ENCODE measurements at places on chromosomes 1 and 21. TPM values are rescaled to one million over a fixed set of nuclear protein-coding genes. Genes with fewer than 3 reads are reported as not detected.

DNA sequence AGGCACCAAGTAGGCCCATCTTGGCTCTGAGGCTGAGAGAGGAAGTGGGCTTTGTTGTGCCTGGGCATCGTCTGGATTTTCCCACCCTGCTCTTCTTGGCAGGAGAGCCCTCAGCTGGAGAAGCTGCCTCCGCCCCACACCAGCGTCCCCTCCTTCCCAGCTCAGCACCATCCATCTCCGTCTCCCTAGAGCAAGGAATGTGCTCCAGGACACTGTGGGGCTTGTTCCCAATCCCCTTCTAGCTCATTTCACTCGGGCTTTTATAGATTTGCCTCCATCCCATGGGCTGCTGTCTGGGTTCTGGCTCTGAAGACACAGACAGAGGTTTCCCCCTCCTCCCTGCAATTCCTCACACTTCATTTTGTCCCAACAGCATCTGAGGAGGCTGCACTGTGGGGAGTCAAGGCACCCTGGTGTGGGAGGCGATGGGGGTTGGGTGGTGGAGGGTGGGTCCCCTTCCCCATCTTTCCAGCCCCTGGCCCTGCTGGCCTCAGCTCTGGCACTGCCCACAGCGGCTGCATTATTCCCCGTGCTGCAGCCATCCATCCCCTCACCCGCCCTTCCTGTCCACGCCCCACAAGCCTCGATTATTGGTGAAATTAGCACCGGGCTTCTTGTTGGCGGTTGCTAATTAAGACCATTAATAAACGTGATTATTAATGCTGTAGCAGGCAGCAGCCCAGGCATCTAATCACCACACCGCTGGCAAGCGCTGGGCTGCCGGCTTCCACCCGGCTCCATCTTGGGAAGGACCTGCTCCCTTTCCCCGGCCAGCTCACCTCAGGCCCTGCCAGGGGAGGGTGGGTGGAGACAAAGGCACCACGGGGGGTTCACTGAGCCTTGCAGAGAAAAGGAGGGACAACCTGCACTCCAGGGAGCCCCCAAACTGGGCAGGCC is 21.7 kb downstream of the RHBG start:
- DNase-seq, result no peak

GRCh38 chr21:33332143-33332542 is 7.4 kb downstream of the IFNAR1 start:
- no peak for DNase-seq

DNA sequence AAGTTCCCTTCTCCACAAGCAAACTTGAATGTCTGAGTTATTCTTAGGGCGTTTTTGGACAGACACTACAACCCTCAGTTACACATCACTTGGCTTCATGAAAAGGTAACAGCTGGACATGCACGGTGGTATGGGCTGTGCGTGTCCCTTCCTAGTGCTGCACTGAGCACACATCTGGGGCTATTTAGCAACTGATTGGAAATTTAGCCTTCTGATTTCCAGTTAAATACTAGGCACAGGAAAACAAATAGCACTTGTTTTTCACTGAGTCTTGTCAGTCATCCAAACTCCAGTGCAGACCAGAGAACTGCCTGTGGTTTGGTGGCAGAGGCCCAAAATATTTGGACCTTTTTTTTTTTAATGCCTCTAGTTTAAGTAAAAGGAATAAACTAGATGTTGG is 134.7 kb downstream of the TGFBR3 start:
- no peak for DNase-seq

- no peak for DNase-seq
Measured at GRCh38 chr21:31520561-31521098, 138.9 kb upstream of the SOD1 start.

- no peak for DNase-seq
Measured at GRCh38 chr1:1869469-1869868, 21.4 kb downstream of the GNB1 start.

- no peak for DNase-seq
Measured at GRCh38 chr1:159707472-159708260, 6.7 kb downstream of the CRP start.

DNA sequence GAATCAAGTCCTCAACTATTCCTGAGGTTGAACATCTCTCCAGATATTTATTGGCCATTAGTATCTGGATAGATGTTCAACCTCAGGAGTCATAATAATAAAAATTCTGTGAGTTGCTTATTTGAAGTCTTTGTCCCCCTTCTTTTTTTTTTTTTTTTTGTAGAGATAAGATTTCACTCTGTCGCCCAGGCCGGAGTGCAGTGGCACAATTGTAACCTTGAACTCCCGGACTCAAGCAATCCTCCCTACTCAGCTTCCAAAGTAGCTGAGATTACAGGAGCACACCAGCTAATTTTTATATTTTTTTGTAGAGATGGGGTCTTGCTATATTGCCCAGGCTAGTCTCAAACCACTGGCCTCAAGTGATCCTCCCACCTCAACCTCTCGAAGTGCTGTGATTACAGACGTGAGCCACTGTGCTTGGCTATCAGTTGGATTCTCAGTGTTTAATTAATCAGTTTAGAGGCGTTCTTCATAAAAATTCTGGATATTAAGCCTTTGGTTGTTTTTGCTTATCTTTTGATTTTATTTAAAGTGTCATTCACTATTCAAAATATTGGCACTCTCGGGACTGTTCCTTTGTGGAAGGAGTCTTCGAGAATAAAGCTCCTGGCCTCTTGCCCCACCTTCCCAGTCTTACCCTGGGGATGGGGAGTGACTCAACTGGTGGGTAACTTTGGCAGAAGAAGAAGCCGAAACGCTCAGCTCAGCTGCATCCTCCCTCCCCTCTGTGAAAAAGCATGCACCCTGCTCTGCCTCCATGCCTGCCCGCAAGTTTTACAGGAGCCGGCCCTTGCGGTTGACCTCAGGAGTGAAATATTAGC is 11.2 kb upstream of the HYI start:
- no peak for DNase-seq

- no peak for DNase-seq
Measured at GRCh38 chr1:101162736-101163735, 73.8 kb upstream of the S1PR1 start.

DNA sequence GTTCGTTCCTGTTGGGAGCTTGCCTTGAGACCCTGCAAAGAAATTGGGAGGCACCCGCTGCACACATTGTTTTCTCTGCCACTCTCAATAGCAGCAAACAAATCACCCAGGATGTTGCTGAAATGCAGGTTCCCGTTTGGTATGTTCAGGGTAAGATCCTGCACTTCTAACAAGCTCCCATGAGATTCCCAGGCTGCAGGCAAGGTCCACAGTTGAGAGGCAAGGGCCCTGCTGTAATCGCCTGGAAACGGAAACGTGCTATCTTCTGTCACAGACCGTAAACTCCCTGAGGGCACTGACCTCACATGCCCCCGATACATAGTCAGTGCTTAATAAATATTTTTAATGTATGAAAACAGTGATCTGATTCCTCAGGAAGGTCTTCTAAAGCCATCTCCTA is 37.8 kb downstream of the XCL1 start:
- DNase-seq, result no peak

Gene MPC2
- total RNA-seq, result 37.0 TPM

Gene CDC73
- total RNA-seq, result 49.6 TPM

Gene CASZ1
- total RNA-seq, result 32.4 TPM

Gene OR2W3
- 3.6 TPM for total RNA-seq

Gene E2F2
- total RNA-seq, result 0.73 TPM

Gene HSD3B1
- not detected for total RNA-seq

Data from breast epithelium (tissue), 4 donors.